COR-L47 (cell line): ENCODE measurements at places on chromosomes 7 and 10.

DNA sequence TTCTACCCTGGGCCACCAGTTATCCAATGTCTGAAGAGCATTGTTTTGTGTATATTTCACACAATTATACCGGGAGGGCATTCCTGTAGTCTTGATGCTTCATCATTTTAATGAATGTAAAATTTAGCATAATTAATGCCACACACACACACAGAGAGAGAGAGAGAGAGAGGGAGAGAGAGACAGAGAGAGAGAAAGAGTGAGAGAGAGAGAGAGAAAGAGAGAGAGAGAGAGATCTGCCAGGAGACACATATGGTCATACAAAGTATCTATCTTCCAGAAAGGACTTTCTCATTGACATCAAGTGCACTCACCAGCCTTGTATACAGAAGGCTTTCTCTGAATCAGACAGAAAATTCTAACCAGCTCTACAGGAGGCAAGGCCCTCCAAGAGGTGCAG, 72.3 kb downstream of the KLF6 start:
- DNase-seq, result no peak

- no peak for DNase-seq
These were observed 31.3 kb upstream of the MALRD1 start for GRCh38 chr10:19017116-19017890.

DNA sequence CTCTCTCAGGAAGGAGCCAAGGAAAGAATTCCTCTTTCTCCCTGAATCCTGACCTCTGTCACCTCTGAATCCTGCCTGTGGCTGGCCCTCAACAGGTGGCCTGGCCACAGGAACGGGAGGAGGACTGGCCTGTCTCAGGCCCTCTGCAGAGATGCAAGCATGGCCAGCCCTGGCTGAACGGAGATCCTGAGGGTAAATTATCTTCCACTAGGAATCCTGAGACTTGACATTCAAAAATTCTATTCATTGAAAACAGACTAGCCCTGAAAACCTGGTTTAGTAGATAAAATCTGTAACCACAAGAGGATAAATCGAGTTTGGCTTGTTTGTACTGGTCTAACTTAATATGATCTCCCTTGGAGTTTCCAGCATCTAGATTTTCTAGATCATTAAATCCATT, 579.3 kb downstream of the LRMDA start:
- no peak for DNase-seq

GRCh38 chr10:123651421-123652047, 14.6 kb upstream of the GPR26 start:
- DNase-seq, result no peak

GRCh38 chr10:110915035-110915434, 3.9 kb downstream of the BBIP1 start:
- DNase-seq, result no peak

DNA sequence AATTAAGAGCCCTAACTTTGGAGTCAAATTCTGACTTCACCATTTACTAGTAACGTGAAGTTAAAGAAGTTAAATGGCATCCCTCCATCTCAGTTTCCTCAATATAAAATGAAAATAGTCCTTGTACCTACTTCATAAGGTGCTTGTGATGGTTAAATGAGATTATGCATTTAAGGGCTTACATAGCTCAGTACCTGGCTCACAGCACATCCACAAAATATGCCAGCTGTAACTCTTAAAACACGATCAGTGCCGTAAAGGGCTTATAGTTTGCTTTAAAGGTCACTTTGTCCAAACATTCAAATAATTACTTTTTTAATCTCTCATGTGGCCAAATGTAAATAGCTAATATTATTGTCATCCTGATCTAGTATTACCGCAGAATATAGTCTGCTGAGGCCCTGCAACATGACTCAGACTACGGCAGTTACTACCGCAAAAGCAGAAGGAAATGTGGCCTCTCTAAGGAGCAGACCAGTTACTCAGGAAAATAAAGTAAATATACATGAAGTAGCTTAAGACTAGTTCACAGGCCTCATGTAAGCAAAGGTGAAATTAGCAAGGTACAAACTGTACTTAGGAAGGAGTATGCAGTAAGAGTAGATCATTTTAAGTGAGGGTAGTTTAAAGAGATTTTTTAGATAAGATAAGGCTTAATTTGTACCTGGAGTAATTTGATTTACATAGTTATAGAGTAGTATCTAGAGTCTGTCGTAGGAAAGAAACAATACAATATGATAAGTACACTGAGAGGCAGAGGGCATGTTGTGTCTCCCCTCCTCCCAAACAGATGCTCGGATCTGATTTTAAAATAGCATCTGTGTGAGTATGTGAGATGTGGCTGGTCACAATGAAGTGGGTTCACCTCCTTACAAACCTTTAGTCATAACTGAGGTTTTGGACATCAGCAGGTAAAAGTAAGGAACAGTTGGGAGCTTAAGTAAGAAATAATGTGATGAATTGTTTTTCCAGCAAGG, 13.1 kb downstream of the CASP2 start:
- DNase-seq, result no peak

DNA sequence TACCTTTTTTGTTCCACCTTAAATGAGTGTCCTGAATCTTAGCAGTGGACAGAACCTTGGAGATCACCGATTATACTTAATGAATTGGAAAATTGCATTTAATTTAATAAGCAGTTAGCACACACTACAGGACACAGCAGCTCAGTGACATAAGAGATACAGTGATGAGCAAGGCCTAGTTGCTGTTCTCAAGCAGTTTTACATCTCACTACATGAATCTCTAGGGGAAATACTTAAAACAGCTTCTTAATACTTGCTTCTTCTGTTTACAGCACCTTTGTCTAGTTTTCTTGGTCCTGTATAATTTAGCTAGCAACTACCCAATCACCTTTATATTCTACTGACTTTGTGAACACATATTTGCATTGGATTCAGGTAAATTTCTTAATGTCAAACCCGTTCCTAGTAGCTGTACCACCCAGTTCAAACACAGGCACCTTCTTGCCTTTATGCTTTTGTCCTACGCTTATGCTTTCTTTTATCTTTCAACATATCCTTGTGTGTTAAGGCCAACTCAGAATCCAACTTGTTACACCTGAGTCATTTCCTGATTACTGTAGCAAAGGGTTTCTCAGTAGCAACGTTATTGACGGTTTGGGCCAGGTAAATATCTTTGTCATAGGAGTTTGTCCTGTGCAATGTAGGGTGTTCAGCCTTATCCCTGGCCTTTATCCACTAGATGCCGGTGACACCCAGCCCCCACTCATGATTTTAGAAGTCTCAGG, 1.8 kb downstream of the STAM start:
- no peak for DNase-seq

- DNase-seq, result no peak
These were observed 663.4 kb downstream of the INHBA start for GRCh38 chr7:41039386-41039953.

DNA sequence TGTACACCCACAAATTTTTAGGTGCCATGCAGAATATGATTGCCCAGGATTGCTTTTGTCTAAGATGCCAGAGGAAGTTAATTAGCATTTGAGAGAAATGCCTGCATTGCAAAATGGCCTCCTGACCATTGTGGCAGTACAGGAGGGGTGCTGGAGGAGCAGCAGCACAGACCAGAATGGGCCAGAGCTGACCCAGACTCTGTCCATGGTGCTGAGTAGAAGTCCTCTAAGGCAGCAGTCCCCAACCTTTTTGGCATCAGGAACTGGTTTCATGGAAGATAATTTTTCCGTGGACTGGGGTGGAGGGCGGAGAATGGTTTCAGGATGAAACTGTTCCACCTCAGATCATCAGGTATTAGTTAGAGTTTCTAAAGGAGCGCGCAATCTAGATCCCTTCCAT, 217.8 kb upstream of the AGK start:
- DNase-seq, result no peak

DNA sequence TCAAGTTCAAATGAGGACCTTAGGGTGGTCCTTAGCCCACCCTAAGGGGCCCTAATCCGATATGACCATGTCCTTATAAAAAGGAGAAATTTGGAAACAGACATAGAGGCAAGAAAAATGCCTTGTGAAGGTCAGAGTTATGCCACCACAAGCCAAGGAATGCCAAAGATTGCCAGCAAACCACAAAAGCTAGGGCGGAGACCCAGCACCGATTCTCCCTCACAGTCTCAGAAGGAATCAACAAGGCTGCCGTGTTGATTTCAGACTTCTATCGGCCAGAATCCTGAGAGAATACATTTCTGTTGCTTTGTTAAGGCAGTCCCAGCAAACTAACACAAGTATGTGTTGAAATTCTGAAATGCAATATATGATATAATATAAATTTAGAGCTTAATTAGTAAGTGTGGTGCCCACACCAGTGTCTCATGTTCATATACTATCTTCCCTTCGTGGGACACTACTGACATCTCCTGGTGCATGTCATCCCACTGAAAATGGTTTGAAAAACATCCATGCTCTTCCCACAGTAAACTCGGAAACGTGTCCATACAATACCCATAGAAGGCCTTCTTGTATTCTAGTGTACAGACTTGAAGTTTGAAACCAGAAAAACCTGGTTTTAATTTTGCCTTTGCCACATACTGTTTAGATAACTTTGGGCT, 349.0 kb downstream of the TNS3 start:
- DNase-seq, result no peak

GRCh38 chr10:129273860-129274259, 193.2 kb upstream of the MGMT start:
- DNase-seq, result no peak

DNA sequence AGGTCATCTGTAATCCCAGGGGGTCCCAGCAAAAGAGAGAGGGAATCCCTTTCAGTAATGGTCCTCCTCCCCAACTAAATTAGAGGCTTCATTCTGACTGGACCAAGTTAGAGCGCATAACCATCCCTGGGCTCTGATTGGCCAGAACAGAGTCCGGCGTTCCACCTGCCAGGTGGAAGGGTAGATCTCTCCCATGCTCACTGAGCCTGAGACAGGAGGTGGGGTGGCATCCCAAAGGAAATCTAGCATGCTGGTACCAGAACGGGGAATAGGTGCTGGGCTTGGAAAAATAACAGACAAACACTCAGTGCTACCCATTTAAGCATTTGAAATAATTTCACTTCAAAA, 21.0 kb upstream of the TSPAN33 start:
- no peak for DNase-seq

DNA sequence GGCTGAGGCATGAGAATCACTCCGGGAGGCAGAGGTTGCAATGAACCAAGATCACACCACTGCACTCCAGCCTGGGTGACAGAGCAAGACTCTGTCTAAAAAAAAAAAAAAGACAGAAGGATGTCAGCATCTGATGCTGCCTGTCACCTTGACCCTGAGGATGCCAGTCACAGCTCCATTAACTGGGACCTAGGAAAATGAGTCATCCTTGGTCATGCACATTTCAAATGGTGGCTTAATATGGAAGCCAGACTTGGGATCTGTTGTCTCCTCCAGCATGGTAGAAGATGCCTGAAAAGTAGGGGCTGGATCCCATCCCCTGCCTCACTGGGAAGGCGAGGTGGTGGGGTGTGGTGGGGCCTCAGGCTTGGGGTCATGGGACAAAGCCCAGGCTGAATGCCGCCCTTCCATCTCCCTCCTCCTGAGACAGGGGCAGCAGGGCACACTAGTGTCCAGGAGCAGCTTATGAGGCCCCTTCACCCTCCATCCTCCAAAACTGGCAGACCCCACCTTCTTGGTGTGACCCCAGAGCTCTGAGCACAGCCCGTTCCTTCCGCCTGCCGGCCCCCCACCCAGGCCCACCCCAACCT, 1.3 kb downstream of the NOS3 start:
- no peak for DNase-seq

DNA sequence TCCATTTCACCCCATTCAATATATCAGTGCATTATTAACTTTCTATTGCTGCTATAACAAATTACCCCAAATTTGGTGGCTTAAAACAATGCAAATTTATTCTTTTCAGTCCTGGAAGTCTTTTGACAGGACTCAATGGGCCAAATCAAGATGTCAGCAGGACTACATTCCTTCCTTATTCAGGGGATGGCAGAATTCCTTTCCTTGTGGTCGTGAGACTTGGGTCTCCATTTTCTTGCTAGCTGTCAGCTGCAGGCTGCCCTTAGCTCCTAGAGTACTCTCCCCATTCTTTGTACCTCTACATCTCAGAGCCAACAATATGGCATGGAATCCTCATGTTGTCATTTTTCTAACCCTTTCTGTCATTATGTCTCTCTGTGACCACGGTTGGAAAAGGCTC, 310.6 kb downstream of the HDAC9 start:
- no peak for DNase-seq

DNA sequence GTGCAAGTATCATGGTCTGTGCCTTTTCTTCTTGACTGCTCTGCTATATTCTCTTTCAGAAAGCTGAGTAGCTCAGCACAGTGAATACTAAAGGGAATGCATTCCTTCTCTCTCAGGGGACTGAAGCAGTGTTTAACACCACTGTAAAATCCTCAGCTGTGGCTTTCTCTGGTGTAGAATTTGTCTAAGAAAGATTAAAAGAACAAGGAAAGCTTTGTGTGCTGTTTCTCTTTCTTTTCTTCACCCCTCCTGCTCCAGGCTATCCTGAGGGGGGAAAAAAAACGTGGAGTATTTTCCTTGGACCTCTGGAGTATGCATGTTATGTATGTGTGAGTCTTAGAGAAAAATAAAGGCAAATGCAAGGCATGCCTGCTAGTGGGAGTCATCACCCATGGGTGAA, 383.9 kb downstream of the AUTS2 start:
- no peak for DNase-seq

- no peak for DNase-seq
These were observed 79.1 kb downstream of the PRTFDC1 start for GRCh38 chr10:24873281-24873683.

- DNase-seq, result no peak
These were observed 445.1 kb upstream of the ZMIZ1 start for GRCh38 chr10:78623578-78624215.

DNA sequence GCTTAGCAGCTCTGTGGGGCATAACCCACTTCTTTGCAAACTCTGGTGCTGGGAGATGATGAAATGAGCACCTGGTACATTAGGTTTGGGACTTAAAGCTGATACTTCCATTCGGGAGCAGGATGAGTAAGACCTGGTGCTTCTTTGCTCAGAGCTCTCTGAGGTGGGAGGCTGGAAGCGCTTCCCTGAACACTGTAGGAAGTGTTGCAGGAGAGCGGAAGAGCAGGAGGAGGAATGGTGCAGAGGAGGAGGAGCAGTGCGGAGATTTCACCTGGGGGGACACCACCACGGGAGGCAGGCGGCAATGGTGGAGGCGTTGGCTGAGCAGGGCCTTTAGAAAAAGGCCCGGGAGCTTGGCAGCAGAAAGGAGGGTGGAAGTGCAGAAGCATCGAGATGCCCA, 142.5 kb downstream of the MGMT start:
- DNase-seq, result no peak

DNA sequence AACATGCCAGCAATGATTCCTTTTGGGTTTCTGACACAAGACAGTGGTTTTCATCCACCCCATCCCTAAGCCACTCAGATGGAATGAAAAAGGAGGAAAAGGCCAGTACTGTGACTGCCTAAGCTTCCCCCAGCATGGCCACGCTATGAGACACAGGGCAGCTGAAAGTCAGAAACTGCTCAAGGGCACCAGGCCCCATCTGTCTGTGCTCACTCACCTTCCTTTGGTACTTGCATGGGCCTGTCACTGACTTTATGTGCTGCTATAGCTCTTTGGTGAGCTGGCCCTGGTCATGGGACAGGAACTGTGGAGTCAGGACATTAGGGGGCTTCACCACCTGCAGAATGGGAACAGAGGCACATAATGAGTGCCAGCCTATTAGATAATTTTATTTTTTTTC, 21.2 kb upstream of the ACSM6 start:
- DNase-seq, result no peak

- DNase-seq, result no peak
These were observed 9.5 kb downstream of the GLI3 start for GRCh38 chr7:42227541-42227935.

- DNase-seq, result no peak
These were observed 3.1 kb downstream of the CYP2W1 start for GRCh38 chr7:985915-986741.

- no peak for DNase-seq
These were observed 10.5 kb downstream of the CRCP start for GRCh38 chr7:66125052-66125694.

GRCh38 chr10:69337296-69338132, 59.2 kb downstream of the HK1 start:
- peak; percentile 67 for DNase-seq
